Naive B cell (primary cell): ENCODE measurements at places on chromosomes 1 and 21.
A peak's percentile ranks its signal among the peaks of the same experiment; 100 is the strongest.

DNA sequence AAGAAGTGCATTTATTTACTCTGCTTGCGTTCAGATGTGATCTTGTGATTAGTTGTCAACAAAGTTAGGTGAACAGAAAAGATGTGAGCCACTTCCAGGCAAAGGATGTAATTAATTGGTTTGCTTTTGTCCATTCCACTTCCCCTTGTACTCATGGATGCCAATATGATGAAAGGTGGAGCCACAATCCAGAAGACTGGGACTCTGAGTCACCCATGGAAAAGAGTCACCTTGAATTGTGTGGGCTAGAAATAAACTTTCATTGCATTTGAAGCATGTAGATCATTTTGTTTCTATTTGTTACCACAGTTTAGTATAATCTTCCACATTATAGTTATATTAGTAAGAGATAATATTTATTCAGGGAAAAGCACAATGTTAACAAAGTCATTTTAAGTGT lies 684.2 kb downstream of the LTN1 start:
- no peaks in the 10 kb centered on the region for H3K27me3 ChIP-seq
- H3K4me3 ChIP-seq, result no peak overlapping the region
- no peaks in the 10 kb centered on the region for H3K4me1 ChIP-seq
- no peak for DNase-seq

- peaks cover 16% of the 10 kb centered on the region for H3K4me1 ChIP-seq
- DNase-seq, result no peak
- no peak overlapping the region for H3K27ac ChIP-seq
- peaks cover 13% of the 10 kb centered on the region for H3K27me3 ChIP-seq
- H3K4me3 ChIP-seq, result no peak overlapping the region
Measured at GRCh38 chr1:234541286-234541975, 62.5 kb upstream of the TARBP1 start.

GRCh38 chr1:225354906-225355305 lies 72.9 kb downstream of the LBR start:
- H3K4me3 ChIP-seq, result no peak overlapping the region
- no peaks in the 10 kb centered on the region for H3K27me3 ChIP-seq
- no peaks in the 10 kb centered on the region for H3K4me1 ChIP-seq
- H3K36me3 ChIP-seq, result no peaks in the 10 kb centered on the region
- no peak overlapping the region for H3K27ac ChIP-seq

DNA sequence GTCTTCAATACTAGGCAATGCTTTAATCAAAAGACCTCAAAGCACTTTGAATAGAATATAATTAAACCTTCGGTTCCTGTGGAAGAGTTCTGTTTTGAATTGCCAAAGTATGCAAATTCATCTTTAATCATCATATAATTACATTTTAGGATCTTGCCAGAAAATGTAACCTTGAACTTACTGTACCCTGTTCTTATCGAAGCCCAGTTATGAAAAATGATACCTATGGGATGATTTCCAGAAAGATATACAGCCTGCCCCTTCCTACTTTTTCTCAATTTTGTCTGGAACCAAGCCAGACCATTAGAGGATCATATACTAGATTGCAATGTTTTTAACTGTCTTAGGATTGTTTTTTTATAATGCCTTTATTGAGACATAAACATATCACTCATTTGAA lies 34.0 kb upstream of the ZNF281 start:
- H3K27me3 ChIP-seq, result no peaks in the 10 kb centered on the region
- H3K4me3 ChIP-seq, result no peak overlapping the region
- no peak overlapping the region for H3K27ac ChIP-seq
- H3K4me1 ChIP-seq, result peaks cover 3% of the 10 kb centered on the region
- H3K36me3 ChIP-seq, result no peaks in the 10 kb centered on the region

DNA sequence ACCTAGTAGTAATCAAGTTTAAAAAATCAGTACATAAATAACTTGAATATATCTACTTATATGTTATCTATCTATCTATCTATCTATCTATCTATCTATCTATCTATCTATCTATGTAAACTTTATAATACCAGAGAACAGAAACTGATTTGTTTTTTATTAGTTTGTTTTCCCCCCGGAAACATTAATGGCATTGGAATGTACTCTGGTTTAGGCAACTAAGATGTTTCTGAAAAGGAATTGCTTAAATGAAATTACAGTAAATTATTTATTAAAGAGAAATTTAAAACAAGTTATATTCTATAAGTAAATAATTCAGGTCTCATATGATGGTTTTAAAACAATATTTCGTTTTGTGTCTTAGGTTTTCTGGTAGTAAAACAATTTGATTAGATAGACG lies 681.0 kb upstream of the ADAMTS5 start:
- H3K27ac ChIP-seq, result no peak overlapping the region
- H3K4me1 ChIP-seq, result no peaks in the 10 kb centered on the region
- DNase-seq, result no peak
- H3K27me3 ChIP-seq, result no peaks in the 10 kb centered on the region
- H3K4me3 ChIP-seq, result no peak overlapping the region

GRCh38 chr1:161743231-161743630 lies 6.4 kb upstream of the DUSP12 start:
- peaks cover 29% of the 10 kb centered on the region for H3K27me3 ChIP-seq
- no peaks in the 10 kb centered on the region for H3K36me3 ChIP-seq
- peaks cover 39% of the 10 kb centered on the region for H3K4me1 ChIP-seq
- H3K4me3 ChIP-seq, result no peak overlapping the region
- no peak overlapping the region for H3K27ac ChIP-seq

DNA sequence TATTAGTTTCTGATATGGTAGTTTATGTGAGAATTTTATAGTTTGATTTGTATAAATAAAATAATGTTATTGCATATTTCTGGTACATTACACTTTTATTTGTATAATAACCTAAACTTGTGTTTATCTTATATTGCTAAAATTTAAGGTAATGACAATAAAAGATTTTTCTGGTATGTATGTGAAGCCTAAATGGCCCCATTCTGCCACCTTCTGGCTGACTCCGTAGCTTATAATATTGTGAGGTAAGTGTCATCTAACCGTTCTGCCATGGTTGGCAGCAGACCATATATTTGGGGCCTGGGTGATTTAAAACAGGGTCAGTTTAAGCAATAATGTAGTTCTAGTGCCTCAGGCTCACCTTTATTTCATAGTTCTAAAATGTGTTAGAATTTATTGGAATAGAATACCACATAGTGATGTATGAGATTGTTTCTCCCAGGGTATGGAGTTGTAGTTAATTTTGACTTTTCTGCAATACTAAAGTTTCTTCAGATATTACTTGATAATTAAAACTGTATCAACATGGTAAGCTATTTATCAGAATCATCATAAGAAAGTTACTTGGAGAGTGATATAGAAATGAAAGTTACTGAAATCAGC lies 21.2 kb upstream of the PRKACB start:
- H3K4me1 ChIP-seq, result peaks cover 7% of the 10 kb centered on the region
- H3K27ac ChIP-seq, result no peak overlapping the region
- no peaks in the 10 kb centered on the region for H3K36me3 ChIP-seq
- DNase-seq, result peak; percentile 18

- H3K4me3 ChIP-seq, result peak within 1 kb of the TSS; percentile 90
- DNase-seq, result peak; percentile 87
- H3K4me1 ChIP-seq, result peaks cover 25% of the 10 kb centered on the region
- peak within 1 kb of the TSS; percentile 91 for H3K27ac ChIP-seq
Measured at GRCh38 chr1:26169669-26170471, at the start of gene ZNF593. TSS of gene ZNF593 (plus strand) at chr1:26169908. CDS start at chr1:26169984, 76 bp downstream.

GRCh38 chr1:235021815-235022214 lies 106.8 kb downstream of the TOMM20 start:
- H3K27ac ChIP-seq, result no peak overlapping the region
- DNase-seq, result no peak
- no peak overlapping the region for H3K4me3 ChIP-seq
- H3K36me3 ChIP-seq, result no peaks in the 10 kb centered on the region
- H3K4me1 ChIP-seq, result peaks cover 14% of the 10 kb centered on the region

DNA sequence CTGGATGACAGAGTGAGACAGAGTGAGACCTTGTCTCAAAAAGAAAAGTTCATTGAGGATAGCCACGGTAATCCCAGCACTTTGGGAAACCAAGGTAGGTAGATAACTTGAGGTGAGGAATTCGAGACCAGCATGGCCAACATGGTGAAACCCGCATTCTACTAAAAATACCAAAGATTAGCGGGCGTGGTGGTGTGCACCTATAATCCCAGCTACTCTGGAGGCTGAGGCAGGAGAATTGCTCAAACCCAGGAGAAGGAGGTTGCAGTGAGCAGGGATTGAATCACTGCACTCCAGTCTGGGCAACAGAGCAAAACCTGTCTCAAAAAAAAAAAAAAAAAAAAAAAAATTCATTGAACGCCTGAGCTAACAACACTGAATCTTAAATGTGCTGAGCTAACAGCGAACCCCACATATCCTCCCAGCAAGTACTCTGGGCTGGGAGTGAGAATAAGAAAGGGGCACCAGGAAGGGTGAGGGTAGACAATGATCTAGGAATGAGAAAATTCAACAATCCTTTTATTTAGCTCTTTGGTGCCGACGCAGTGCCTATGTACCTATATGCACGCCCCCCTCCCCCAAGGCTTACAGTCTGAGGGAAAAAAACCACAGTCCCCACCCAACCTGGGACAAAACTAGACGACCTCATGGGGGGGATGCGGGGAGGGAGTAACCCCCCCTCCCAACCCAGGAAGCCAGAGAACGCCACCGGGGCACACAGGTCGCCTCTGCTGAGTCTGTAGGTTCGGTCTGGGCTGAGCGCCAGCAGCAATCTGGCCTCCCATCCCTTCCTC lies 1.4 kb upstream of the CACNA1S start:
- H3K4me1 ChIP-seq, result no peaks in the 10 kb centered on the region
- peak overlapping the region; percentile 87 for H3K4me3 ChIP-seq
- peaks cover 46% of the 10 kb centered on the region for H3K27me3 ChIP-seq
- peak overlapping the region; percentile 79 for H3K27ac ChIP-seq
- DNase-seq, result no peak

DNA sequence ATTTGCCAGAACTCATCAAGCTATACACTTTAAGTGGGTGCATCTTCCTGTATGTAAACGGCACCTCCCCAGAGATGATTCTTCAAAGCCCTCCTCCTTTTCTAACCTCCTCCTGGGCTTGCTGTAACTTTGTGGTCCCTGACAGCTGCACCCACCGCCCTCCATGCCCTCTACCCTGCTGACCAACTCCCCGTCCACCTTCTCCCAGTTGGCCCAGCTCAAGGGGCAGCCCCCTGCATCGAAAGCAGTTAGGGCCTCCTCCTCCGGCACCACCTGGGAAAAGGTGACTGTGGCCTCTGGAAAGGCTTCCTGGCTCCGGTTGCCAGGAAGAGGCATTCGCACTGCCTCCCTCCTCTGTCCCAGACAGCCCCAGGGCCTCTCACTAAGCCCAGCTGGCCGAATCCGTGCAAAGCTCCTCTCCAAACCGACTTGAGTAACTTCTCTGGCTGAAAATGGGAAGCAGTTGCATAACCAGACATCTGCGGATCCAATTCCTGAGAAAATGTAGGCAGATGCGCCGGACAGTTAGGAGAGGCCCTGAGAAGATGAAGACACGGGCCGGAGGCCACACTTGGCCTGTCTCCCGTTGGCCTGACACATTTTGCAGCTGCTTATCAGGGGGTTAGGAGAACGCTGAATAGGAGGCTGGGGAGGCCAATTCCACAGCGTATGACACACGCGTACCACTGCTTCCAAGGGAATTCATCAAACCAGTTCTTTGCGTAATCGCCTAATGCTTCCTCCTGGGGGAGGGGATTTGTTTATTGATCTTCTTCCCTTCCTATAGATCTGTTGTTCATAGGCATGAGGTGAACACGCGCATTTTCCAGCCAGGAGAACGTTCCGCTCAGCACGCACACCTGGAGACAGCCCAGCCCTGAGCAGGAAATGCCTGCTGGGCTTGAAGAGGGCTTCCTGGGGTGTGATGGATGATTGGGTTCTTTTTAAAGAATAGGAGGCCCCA lies 48.7 kb upstream of the COL6A2 start:
- DNase-seq, result no peak
- H3K4me1 ChIP-seq, result no peaks in the 10 kb centered on the region
- H3K36me3 ChIP-seq, result no peaks in the 10 kb centered on the region
- no peak overlapping the region for H3K4me3 ChIP-seq

DNA sequence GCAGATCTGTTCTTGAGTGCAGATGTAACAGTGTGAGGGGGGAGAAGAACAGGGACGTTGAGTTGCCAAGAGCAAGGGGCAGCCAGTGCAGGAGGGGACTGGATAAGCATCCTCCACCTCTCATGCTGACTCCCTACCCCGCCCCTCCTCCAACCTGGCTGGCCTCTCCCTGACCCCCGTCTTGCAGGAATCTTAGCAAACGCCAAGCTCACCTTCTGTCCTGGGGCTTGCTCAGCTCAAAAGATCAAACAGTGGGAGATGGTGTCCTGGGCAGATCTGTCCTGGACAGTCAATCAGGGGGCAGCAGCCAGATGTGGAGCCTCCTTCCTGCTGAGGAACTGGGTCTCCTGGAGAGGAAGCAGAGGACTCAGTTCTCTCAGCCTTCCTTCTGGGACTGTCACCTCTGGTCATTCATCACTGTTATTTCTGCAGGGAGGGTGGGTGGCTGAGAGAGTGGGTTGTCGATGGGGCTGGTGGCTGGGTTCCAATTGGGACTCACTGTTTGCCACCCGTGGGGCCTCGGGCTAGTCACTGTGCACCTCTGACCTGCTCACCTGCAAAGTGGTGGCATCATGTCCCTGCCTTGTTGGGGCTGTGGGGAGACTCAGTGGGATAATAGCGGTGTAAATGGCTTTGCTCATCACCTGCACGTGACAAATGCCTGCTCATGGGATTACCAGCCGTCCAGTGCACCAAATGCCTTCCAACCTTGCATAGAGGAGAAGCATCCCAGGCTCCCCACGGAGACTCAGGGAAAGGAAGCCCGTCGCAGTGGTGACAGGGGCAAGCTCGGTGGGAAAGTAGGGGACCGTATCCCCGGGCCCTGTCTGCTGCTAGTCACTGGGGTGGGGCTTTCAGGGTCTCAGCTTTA lies 154.4 kb downstream of the PTPRU start:
- DNase-seq, result no peak
- H3K27ac ChIP-seq, result no peak overlapping the region
- no peaks in the 10 kb centered on the region for H3K36me3 ChIP-seq

GRCh38 chr1:202716654-202717053 lies 6.4 kb upstream of the SYT2 start:
- peaks cover 2% of the 10 kb centered on the region for H3K4me1 ChIP-seq
- no peak overlapping the region for H3K27ac ChIP-seq
- no peak for DNase-seq
- H3K4me3 ChIP-seq, result no peak overlapping the region
- peaks cover 17% of the 10 kb centered on the region for H3K27me3 ChIP-seq

- H3K27me3 ChIP-seq, result no peaks in the 10 kb centered on the region
- H3K36me3 ChIP-seq, result peaks cover 18% of the 10 kb centered on the region
- H3K27ac ChIP-seq, result no peak overlapping the region
- no peak for DNase-seq
- no peaks in the 10 kb centered on the region for H3K4me1 ChIP-seq
Measured at GRCh38 chr1:46583494-46583893, 20.6 kb downstream of the MKNK1 start.

- H3K27ac ChIP-seq, result no peak overlapping the region
- H3K4me3 ChIP-seq, result no peak overlapping the region
- H3K36me3 ChIP-seq, result peaks cover 16% of the 10 kb centered on the region
Measured at GRCh38 chr1:167977245-167977644, 40.4 kb upstream of the MPC2 start.

- no peak overlapping the region for H3K4me3 ChIP-seq
- no peak overlapping the region for H3K27ac ChIP-seq
- DNase-seq, result no peak
Measured at GRCh38 chr1:221264848-221265247, 385.6 kb downstream of the HLX start.
